Fibroblast of pulmonary artery (primary cell): ENCODE measurements at places on chromosomes 2 and 18.

GRCh38 chr2:219443697-219444023, 9.0 kb downstream of the SPEG start:
- no peak for DNase-seq

DNA sequence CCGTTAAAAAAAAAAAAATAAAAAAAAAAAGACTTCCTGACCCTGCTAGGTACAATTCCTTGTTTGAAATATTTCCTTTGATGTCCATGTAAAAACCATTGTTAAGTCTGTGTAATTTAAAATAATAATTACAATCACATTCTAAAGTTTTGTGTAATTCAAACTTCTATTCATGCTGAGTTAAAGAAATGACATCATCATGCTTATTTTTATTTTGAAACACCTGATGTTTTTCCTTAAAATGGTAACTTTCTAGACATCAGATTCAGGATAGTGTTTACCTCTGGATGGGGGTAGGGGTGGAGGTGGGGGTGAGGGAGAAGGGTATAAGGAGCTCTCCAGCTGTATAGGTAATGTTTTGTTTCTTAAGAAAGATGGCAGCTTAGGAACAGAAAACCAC, 92.8 kb downstream of the ADCYAP1 start:
- DNase-seq: no peak

GRCh38 chr2:203669820-203670219, 36.6 kb upstream of the CD28 start:
- DNase-seq: peak; percentile 62

DNA sequence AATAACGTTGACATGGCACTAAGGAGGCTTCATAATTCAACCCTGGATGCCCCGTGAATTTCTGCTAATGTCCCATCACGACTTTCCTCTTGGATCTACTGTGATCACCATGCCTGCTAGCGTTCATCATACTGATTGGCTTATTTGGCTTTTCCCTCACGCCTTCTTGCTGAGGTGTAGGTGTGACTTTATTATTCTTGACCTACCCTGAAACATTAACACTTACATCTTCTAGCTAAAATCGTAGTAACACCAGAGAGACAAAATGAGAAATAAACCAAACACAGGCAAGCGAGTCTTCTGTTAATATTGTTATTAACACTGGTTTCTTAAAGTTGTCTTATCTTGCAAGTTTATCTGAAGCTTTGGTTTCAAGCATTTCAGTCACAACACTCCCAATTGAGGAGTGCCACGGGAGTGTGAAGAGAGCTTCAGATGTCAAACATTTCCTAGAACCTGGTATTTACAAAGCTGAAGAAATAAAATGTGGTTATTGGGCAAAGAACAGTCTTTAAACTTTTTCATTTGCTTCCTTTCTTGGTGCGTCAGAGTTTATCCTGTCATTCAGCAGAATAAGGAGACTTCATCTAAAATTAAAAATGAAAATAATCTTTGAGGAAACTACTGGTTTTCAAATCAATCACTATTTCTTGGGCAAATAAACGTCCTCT, 15.4 kb upstream of the STAT1 start:
- DNase-seq: no peak

- DNase-seq: no peak
These were observed 142.0 kb downstream of the TMEM18 start for GRCh38 chr2:535222-535621.

GRCh38 chr2:30115141-30115980, 31.4 kb upstream of the YPEL5 start:
- DNase-seq: peak; percentile 84

DNA sequence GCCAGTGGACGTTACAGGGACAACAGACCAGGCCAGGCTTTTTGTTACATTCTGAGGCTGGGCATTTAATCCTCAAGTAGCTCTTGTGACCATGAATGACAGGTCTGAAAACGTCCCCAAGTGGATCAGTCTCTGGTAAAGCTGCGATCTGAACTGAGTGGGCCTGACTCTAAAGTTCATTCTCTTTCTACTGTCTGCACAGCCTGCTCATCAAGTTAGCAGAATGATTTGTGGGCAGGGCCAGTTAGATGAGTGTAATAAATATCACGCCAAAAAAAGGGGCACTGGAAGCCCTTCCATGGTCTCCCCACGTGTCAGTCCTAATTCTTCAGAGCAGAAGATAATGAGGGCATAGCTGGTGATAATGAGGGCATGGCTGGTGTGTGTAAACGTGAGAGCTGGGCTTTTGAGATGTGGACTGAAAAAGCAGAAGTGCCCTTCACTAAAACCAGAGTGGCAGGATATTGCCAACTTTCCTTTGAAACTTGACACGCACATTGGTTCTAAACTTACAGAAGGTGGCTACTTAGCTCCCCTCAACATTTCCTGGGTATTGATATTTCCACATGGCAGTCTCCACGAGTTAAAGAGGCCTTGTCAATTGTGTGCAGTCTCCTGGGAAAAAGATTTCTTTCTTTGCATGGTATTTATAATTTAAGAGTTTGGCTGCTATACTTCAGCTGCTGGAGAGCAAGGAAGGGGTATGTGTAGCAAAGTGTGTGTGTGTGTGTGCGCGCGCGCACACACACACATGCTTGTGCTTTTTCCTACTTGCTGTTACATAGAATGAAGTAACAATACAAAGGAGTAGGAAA, 72.7 kb upstream of the LYPD6B start:
- no peak for DNase-seq

- DNase-seq: no peak
These were observed 44.2 kb downstream of the GPR39 start for GRCh38 chr2:132460781-132461180.

DNA sequence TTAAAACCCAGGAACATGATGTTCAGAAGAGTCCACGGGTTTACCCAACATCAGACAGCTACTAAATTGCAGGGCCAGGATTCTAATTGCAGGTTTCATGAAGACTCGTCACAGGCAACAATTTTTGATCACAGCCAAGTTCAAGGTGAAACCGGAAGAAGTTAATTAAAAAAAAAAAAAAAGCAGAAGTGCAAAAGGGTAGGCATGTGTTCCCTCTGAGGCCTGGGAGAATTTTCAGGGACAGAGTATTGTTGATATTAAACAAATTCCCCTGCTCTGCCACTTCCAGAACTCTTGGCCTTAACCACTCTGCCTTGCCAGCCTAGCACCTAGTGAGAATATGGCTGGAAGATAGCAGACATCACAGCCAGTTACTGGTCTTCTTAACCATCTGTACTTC, 99.4 kb upstream of the TRIB2 start:
- no peak for DNase-seq

GRCh38 chr2:12731701-12732280, 15.1 kb downstream of the TRIB2 start:
- no peak for DNase-seq

DNA sequence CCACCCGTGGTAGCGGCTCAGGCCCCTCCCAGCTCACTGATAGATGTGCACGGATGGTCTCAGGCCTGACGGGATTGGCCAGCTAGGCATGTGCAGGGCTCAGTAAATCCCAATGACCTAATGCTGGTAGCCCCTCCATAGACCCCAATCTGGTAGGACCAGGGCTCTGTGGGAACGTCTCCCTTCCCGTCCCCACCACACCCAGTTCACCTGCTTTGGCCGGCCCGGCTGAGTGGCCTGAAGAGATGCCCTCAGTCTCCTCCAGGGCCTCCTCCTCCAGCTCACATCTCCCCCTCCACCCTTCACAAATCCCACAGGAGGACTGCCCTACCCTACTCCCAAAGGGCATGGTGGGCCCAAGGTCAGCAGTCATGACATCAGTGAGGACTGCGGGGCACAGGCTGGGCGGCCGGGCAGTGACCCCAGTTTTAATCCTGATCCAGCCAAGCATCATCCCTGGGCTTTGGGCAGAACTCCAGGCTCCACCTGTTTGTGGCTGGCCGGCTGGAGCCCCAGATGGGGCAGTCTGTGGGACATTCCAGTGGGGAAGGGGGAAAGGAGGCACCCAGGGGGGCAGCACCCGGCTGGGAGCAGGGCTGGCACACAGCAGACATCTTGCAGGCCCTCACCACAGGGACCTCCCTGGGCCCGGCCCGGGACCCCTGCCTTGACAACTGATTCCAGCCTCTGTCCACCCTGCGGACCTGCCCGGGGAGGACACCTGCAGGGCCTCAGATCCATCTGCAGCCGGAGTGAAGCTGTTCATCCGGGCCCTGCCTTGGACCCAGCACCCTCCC, 2.3 kb downstream of the KIF1A start:
- DNase-seq: no peak

- peak; percentile 45 for DNase-seq
These were observed 41.1 kb downstream of the MRPS9 start for GRCh38 chr2:105078906-105079495.

DNA sequence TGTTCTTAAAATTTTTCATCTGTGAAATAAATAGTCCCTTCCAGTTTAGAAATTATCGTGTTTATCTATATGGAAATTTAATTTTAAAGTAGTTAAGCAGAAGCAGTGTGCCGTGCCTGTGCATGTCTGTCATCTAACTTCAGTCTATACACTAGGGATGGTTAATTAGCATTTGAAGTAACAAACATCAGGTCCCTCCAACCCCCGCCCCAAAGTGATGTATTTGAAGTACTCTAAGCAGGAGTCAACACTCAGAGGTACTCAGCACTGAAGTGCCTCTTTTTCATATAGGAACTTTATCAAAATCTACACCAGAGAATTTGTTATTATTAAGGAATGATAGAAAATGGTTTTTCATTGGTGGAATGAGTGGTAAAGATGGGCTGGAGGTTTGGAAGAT, 33.0 kb downstream of the LANCL1 start:
- no peak for DNase-seq

DNA sequence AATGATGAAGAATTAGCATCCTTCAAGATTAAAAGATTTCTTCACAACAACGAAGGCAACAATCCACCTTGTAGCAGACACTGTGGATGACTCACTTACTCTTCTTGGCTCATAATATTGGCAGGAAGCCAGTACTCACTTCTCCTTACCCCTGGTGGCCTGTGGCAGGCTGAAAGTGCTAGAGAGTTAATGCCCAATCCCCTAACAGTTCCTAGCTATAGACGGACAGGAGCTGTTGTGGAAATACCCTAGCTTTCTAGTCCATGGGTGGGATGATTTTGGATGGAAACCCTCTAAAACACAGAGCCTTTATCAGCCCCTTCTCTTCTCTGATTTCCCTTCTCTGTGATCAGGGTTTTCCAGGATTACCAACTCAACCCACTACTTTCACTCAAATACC, 128.6 kb upstream of the NYAP2 start:
- DNase-seq: peak; percentile 52

GRCh38 chr2:111659361-111660333, 224.3 kb downstream of the ANAPC1 start:
- DNase-seq: peak; percentile 86

GRCh38 chr18:59941331-59941730, 41.5 kb downstream of the PMAIP1 start:
- no peak for DNase-seq

DNA sequence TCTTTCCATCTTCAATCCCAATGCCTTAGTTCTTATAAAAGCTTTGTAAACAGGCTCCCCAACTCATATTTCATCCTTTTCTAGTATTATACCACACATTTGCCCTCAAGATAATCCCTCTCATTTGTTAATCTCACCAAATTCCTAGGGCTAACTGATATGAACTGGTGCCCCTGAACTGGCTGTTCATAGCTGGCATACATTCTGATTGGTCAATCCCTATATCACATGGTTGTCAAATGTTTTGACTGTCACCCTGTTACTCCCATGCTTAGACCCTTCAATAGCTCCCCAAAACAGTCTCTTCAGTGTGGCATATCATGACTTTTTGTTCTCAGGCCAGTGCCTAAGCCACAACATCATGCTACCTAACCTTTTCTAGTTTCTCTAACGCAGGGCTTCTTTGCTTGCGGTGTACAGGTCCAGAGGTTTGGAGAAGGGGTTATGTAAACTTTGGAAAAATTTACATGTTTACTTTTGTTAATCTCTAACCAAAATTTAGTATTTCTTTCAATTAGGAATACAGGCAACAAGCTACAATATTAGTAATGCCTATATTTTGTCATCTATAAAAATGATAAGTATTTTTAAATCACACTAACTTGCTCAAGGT, 30.5 kb downstream of the GDF7 start:
- no peak for DNase-seq

GRCh38 chr18:6557057-6557769, 142.5 kb upstream of the L3MBTL4 start:
- no peak for DNase-seq

- DNase-seq: no peak
These were observed 161.8 kb downstream of the FAM210A start for GRCh38 chr18:13564579-13564978.

DNA sequence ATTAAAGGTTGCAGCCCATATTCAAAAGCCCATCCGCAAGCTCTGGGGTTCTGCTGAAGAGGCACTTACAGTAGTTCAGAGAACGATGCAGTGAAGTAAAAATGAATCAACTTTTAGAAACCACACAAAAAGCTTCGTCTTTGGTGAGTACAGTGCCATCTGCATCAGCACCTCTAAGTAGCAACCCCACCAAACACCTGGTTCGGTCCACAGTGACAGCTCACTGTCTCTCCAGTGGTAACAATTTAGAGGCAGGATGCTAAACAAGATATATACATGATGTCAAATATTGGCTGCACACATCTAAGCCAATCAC, 275.4 kb upstream of the TCF4 start:
- no peak for DNase-seq

- DNase-seq: no peak
These were observed 468.0 kb downstream of the NUP35 start for GRCh38 chr2:183592271-183592670.

DNA sequence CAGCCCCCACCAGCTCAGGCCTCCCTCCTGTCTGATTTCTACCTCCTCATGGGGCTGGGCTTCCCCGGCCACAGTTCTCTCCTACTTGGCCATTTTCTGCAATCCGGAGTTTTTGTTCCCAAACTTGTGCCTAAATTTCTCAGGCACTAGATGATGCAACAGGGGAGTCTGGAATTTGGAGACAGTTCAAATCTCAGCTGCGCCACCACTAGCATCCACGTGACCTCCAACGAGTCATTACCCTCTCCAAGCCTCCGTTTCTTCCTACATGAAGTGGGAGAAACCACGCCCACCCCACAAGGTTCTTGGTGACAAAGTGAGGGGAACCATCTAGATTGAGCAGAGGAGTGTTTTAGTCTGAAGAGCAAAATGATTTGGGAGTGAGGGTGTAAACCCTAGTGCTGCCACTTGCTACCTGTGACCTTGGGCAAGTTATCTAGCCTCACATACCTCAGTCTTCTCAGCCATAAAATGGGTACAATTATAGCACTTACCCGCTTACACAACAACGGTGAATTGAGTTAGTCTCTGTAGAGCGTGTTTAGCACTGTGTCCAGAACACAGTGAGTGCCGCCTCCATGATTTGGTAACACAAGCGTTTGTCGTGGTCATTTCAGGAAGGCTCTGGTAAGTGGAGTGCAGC, 61.4 kb upstream of the ASAP2 start:
- DNase-seq: peak; percentile 85

DNA sequence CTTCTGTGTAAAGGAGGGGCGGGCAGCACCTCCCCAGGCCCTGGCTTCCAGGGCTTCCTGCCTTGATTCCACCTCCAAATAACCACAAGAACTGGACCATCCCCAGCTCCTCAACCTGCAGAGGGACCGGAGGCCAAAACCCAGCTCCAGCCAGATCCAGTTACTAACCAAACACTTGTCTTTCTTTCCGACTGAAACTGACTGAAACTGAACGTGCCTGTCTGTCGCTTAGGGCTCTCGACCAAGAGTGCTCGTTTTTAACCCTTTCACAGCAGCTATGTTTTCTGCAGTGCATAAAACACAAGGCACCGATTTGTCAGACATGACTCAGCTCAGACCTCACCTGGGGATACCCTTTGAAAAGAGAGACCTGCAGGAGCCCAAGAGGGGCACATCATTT, 249.9 kb upstream of the SIX2 start:
- no peak for DNase-seq

GRCh38 chr2:110662560-110662959, 15.3 kb downstream of the BUB1 start:
- peak; percentile 53 for DNase-seq

GRCh38 chr2:236676136-236676873, 106.7 kb downstream of the ACKR3 start:
- DNase-seq: no peak
